ENCODE measurements at places on chromosomes 6 and 20. TPM values are rescaled to one million over a fixed set of nuclear protein-coding genes. Genes with fewer than 3 reads are reported as not detected.

GRCh38 chr6:1464781-1465370, 75.5 kb downstream of the FOXF2 start:
- DNase-seq = no peak
- H3K27ac ChIP-seq = no peak overlapping the region
- H3K4me3 ChIP-seq = no peak overlapping the region
- no peaks in the 10 kb centered on the region for H3K36me3 ChIP-seq

GRCh38 chr20:38800882-38801281, 4.6 kb upstream of the PPP1R16B start:
- H3K27ac ChIP-seq = no peak overlapping the region
- H3K27me3 ChIP-seq = peaks cover 32% of the 10 kb centered on the region
- no peak overlapping the region for H3K4me3 ChIP-seq
- H3K4me1 ChIP-seq = peaks cover 15% of the 10 kb centered on the region

DNA sequence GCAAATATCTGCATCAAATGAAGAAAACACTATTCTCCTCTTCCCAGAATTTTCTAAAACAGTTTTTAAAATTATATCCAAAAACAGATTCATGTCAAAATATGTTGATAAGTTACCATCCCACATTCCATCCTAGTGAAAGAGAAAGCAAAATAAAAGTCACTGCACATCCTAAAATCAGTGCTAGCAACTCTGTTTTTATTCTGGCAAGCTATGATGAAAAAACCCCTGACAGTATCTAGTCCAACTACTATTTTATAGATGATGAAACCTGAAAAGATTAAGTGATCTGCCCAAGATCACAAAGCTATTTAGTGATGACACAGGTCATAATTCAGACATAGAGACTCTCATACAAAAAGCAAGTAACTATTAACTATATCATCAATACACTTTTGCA, 190.3 kb upstream of the SHLD1 start:
- H3K27me3 ChIP-seq = no peaks in the 10 kb centered on the region
- H3K36me3 ChIP-seq = peaks cover 28% of the 10 kb centered on the region
- no peak overlapping the region for H3K27ac ChIP-seq
- DNase-seq = no peak
- no peaks in the 10 kb centered on the region for H3K4me1 ChIP-seq
- H3K4me3 ChIP-seq = no peak overlapping the region

- H3K4me3 ChIP-seq = no peak overlapping the region
- H3K36me3 ChIP-seq = no peaks in the 10 kb centered on the region
- H3K27me3 ChIP-seq = no peaks in the 10 kb centered on the region
- no peaks in the 10 kb centered on the region for H3K4me1 ChIP-seq
These were observed 83.7 kb upstream of the TMEM30A start for GRCh38 chr6:75368151-75368779.

DNA sequence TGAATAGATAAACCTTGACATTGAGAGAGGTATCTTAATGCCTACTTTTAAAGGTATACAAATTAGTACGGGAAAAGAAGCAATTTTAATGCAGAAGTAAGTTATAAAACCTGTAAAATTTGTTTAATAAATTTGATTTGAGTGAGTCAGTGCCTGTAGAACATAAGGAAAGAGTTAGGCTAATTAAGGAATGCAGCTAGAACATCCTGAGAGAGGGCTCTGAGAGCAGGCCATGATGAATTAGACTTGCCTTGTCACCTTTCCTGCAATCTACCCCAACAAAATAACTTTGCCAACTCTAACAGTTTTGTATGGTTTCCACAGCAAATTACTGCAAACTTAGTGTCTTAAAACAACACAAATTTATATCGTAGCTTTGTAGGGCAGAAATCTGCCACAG, 700.8 kb downstream of the RFPL4B start:
- no peaks in the 10 kb centered on the region for H3K4me1 ChIP-seq
- H3K27me3 ChIP-seq = no peaks in the 10 kb centered on the region
- H3K36me3 ChIP-seq = no peaks in the 10 kb centered on the region
- DNase-seq = no peak
- no peak overlapping the region for H3K4me3 ChIP-seq

DNA sequence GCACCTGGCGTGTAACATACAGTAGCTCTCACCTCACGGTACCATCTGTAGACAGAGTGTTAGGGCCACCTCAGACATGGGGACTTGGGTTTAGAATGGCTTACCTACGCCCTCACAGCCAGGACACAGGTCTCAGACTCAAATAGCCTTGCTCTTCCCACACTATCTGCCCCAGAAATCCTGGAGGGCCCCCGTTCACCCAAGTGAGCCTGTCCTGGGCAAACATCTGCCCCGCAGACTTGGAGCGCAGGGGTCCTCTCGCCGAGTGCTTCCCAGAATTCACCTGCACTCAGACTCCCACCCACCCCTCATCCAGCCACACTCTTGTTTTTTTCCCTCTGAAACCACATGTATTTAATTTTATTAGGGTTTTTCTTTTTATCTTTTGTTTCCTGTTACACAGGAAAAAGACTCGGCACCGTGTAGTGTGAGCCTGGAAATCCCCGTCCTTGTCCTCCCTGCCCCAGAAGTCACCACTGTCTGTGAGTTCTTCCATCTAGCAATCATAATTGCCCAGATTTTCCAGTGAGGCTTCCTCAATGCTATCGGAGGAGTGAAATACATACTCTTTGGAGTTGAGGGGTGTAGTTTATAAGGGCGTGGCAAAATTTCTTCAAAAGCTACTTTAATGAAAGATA, 17.1 kb upstream of the MAP1LC3A start:
- no peak overlapping the region for H3K4me3 ChIP-seq
- no peak for DNase-seq
- peaks cover 19% of the 10 kb centered on the region for H3K4me1 ChIP-seq
- no peaks in the 10 kb centered on the region for H3K27me3 ChIP-seq
- no peak overlapping the region for H3K27ac ChIP-seq
- H3K36me3 ChIP-seq = peaks cover 30% of the 10 kb centered on the region

Gene SSTR4
- total RNA-seq = not detected

Gene PDYN
- total RNA-seq = not detected

Gene SLC17A9
- total RNA-seq = 33.6 TPM
